ENCODE measurements at places on chromosomes 3 and 15.
A peak's percentile ranks its signal among the peaks of the same experiment; 100 is the strongest.

DNA sequence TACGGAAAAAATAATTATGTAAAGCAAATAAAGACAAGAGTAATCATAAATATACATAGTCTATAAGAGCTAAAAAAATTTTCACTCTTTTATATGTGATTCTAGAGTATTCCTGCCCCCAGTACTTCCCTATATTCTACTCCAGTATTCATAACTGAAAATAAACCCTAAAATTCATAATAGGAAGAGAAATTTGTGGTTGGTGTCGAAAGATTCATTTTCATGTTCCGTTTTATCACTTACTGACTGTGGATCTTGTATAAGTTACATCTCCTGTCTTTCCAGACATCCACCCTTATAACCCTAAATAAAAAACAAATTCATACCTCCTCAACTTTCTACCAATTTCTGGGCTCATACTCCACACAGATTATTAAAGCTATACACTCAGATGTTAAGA, 16.0 kb upstream of the MBNL1 start:
- DNase-seq: no peak

DNA sequence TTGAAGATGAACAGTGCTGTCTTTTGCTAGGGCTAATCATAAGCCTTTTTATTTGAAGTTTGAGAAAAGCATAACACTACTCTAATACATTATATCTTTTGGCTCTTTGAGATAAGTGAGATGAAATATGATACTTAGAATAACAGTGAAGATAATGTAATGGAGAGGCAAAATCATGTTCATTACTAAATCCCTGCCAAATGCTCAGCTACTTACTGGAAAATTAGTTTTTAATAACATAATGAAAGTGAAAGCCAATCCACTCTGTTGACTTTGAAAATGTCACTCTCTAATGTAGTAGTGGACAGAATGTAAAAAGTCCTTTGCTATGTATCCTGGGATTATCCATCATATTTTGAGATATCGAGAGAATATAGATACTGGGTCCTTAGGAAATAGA, 35.9 kb upstream of the MYH15 start:
- DNase-seq: no peak

DNA sequence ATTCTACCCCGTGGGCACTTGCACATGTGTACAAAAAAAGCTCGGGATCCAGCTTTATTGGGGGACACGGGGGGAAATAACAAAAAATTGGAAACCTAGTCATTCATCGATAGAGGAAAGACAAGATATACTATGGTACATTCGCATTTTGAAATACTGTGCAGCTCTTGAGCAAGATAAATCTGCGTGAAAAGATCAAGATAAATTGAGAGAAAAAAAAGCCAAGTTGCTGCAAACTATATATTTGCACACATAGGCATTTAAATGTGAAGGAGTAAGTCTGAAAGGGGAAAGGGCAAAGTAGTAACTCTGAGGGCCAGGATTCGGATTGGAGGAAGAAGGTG, 620 bp upstream of the UBR1 start:
- DNase-seq: no peak

GRCh38 chr3:61901986-61902385, 340.6 kb downstream of the PTPRG start:
- no peak for DNase-seq

DNA sequence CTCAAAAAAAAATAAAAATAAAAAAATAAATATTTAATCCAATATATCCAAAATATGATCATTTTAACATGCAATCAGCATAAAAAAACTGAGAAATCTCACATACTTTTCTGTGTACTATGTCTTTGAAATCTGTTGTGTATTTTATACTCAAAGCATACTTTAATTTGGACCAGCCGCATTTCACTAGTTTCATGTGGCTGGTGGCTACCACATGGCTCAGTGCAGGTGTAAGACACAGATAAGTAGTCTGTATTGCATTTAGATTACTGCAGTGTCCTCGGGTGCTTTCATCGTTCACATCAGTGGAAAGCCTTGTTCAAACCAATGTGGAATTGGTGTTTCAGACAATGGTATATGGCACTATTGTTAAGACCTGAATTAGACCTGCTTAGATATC, 11.0 kb downstream of the CRTC3 start:
- no peak for DNase-seq

- no peak for DNase-seq
These were observed 6.1 kb downstream of the ATG3 start for GRCh38 chr3:112555535-112556170.

GRCh38 chr3:136644212-136644611, 108.0 kb downstream of the STAG1 start:
- DNase-seq: no peak

GRCh38 chr3:65168547-65168946, 480.7 kb upstream of the ADAMTS9 start:
- DNase-seq: no peak

- no peak for DNase-seq
These were observed 648 bp downstream of the ACAN start for GRCh38 chr15:88803920-88804247.

GRCh38 chr3:172213904-172214303, 174.5 kb downstream of the FNDC3B start:
- DNase-seq: no peak

GRCh38 chr3:107211608-107212007, 165.6 kb upstream of the CCDC54 start:
- no peak for DNase-seq

GRCh38 chr15:74506515-74506840, 34.5 kb upstream of the ARID3B start:
- DNase-seq: no peak

DNA sequence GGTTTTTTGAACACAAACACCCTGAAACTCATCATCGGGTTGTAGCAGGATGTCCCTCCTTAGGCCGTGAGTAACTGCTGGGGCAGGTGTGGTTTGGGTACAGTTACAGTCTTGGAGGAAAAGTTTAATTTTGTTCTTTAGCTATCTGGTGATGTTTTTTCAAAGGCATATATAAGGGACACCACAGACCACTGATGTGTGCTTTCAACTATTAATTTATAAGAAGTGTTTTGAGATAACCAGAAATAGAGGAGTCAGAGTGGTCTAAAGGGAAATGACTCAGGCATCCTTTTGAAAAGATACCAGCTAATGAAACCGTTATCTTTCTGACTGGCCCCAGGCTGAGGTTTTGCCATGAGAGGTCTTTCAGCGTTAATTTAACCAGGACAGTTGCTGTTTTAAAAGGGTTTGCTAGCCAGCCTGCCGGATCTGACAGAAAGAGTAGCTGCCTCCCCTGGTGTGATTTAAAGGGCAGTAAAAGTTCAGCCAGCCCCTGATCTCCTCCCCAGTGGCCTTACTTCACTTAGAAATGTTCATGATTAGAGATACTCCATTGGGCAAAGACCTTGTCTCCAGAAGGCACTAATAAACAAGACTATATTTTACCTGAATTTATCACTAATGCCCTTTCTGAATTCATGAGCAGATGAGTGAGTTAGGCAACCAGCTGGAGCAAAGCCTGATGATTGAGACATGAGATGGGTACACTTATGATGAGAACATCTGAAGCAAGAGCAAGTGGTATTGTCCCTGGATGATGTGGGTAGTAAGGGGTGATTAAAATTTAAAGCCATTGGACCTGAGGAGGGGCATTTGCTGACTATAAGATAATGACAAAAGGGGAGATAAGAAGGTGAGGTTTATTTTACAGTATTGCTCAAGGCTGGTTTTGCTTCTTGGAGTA, 482.5 kb upstream of the TBL1XR1 start:
- DNase-seq: no peak

DNA sequence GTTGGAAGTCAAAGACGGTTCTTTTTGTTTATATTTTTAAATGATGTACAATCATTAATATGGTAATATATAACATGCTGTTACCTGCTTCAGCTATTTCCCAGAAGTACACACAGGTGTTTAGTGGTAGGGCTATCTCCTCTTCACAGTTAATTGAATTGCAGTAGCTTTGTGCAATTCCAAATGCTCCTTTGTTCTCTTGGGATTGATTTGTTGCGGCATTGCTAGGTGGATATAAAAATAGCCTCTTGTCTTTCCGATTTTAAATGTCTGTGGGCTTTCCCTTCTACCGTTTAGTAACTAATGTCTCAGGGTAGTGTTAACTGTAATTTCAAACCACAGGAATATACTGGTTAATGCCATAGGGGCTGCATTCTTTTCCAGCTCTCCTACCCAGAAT, 307.6 kb upstream of the SLITRK3 start:
- DNase-seq: no peak

DNA sequence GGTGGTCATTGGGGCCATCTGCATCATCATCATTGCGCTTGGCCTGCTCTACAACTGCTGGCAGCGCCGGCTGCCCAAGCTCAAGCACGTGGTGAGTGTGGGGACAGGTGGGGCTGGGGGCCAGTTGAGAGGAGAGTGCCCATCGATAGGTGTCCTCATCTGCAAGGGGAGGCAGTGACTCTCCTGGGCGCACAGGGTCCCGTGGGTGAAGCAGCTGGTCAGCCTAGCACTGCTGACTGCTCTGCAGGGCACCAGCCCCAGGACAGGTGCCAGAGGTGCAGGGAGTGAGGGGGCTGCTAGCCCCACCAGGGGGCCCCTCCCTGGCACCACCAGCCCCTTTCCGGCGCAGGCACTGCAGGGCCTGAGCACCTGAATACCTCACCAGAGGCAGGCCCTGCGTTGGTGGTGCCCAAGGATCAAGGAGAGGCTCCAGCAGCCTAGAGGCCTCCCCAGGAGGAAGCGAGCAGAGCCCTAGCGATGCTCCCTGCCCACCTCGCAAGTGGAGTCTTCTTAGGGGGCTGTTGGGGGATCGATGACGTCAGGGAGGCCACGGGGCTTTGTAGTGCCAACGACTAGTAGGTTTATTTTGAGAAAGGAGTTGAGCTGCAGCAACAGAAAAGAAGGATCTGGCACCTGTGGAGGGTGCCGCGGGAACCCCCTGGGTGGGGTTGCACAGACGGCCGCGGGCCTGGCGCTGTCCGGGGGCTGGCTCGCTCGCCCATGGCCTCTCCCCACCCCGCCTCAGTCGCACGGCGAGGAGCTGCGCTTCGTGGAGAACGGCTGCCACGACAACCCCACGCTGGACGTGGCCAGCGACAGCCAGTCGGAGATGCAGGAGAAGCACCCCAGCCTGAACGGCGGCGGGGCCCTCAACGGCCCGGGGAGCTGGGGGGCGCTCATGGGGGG, 976 bp upstream of the ABTB1 start:
- peak; percentile 30 for DNase-seq

- DNase-seq: no peak
These were observed 51.2 kb downstream of the IL20RB start for GRCh38 chr3:137008976-137009375.

- DNase-seq: no peak
These were observed 238.8 kb downstream of the OPA1 start for GRCh38 chr3:193831495-193832455.

Measured in T-cell (primary cell).